Stimulated activated CD8-positive, alpha-beta memory T cell treated with anti-CD3 and anti-CD28 coated beads, Interleukin-4, amount 100 ng/mL, for 4 hours (primary cell): ENCODE measurements at places on chromosomes 7 and 10.

DNA sequence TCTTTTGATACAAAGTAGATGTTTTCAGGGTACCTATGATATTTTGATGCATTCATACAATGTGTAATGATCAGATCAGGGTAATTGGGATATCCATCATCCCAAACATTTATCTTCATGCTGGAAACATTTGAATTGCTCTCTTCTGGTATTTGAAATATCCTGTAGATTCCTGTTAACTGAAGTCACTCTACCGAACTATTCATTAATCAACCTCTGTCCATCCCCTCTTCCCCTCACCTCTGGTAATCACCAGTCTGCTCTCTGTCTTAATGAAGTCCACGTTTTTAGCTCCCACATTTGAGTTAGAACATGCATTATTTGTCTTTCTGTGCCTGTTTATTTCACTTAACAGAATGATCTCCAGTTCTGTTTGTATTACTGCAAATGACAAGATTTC, 11.3 kb downstream of the MTG1 start:
- no peak for DNase-seq

- DNase-seq = no peak
These were observed 751.8 kb upstream of the IGFBP3 start for GRCh38 chr7:46672861-46673260.

- no peak for DNase-seq
These were observed 2.3 kb upstream of the SH2B2 start for GRCh38 chr7:102284399-102284798.

DNA sequence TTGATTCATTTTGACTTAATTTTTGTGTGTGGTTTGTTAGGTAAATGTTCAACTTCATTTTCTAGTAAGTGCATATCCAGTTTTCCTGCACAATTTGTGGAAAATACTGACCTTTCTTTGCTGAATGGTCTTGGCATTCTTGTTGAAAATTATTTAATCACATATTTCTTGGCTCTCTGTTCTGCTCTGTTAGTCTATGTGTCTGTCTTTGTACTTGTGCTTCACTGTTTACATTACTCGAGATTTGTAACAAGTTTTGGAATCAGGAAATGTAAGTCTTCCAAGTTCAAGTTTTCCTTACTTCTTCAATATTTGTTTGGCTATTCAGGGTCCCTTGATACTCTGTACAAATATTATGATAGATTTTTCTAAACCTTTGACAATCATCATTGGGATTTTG, 838.2 kb upstream of the POM121L12 start:
- no peak for DNase-seq

DNA sequence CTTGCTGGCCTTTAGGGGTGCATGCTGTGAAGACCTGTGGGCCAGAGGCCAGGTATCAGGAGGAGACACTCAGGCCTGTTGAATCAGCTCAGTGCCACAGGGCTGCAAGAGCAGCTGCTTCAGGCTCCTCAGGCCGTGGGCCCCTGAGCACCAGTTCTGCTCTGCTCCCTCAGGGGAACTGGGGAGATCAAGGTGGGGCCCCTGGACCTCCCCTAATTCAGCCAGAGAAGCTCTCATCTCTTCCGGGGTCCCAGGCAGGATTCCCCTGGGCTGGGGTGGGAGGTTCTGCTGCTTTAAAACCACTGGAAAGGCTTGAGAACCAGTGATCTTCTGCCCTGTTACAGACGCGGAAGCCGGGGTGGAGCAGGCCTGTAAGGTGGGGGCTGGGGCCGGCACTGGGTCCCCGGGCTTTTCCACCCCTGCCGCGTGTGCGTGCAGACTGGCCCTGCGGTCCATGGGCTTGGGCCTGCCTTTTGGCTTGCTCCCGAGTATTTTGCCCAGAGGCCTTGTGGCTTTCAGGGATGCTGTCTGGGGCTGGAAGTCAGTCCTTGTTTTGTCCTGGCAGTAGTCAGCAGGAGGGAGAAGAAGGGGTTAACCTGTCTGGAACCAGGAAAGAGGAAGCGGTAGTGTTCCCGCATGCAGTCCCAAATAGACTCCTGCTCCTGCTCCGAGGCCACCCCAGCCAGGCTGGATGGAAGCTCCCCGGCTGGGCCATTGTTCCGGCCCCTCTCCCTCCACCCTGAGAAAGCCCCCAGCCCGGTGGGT, 74.3 kb downstream of the LHPP start:
- no peak for DNase-seq

DNA sequence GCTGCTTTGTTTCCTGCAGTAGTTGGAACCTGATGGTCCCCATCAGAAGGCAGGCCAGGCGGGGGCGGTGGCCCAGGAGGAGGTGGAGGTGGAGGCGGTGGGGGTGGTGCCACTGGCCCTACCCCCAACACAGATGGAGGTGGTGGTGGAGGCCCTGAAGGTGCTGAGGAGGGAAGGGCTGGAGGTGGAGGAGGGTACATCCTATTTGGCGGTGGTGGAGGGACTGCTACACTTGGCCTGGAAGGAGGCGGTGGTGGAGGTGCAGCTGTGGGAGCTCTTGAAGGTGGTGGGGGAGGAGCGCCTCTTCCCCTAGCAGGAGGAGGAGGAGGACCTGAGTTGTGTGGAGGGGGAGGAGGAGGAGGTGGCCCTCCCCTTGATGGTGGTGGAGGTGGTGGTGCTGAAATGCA, 36.8 kb downstream of the LMOD2 start:
- DNase-seq = no peak

DNA sequence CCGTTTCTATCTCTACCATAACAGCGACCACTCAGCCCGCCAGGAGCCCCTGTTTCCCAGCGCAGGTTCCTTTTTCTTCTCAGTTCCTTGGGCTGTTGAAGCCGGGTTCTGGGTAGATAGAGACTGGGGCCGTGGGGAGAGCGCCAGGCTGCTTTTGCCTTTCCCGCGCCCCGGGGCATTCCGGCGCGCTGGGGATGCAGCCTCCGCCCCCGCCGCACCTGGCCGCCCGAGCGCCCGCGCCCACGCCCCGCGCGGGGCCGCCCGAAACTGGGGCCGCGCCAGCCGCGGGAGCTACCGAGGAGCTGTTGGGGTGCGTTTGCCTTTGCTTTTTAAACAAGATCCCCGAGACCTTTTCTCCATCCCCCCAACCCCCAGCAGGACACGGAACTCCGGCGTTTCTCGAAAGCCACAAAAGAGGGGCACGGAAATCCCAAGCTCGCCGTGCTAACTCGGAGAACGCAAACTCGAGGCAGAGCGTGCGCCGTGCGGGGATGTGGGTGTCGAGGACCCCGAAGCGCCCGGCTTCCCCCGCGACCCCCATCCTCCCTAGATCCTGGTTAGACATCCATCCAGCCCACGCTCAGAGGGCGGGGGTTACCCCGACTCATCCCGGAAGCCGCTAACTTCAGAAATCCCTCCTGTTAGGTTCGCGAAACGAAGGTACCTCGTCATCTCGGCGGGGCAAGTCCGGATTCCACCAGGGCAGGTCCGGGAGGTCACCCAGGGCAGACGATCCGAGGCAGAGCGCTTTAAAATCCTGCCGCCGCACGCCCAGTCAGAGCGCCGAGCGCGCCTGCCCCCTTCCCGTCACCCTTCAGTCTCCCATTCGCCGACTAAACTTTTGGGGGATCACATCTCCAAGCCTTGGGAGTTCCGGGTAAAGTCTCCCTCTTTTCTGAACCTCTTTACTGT, 1.0 kb downstream of the GRM8 start:
- no peak for DNase-seq

GRCh38 chr7:149261829-149262617, at the start of gene ZNF783:
TSS of gene ZNF783 (plus strand) at chr7:149262196. CDS start at chr7:149262334, 138 bp downstream.
- DNase-seq = peak; percentile 62

GRCh38 chr7:77281780-77282478, 82.3 kb upstream of the FGL2 start:
- DNase-seq = no peak

- no peak for DNase-seq
These were observed 102.4 kb downstream of the LRRC4 start for GRCh38 chr7:127928852-127929251.

GRCh38 chr7:118858651-118859149, 634.2 kb downstream of the ANKRD7 start:
- no peak for DNase-seq

- no peak for DNase-seq
These were observed 421.5 kb upstream of the LRGUK start for GRCh38 chr7:133705596-133705995.

- no peak for DNase-seq
These were observed 167.8 kb upstream of the AUTS2 start for GRCh38 chr7:69430384-69431021.

- DNase-seq = peak; percentile 79
These were observed 9.2 kb downstream of the ITPRIP start for GRCh38 chr10:104328896-104329710.

DNA sequence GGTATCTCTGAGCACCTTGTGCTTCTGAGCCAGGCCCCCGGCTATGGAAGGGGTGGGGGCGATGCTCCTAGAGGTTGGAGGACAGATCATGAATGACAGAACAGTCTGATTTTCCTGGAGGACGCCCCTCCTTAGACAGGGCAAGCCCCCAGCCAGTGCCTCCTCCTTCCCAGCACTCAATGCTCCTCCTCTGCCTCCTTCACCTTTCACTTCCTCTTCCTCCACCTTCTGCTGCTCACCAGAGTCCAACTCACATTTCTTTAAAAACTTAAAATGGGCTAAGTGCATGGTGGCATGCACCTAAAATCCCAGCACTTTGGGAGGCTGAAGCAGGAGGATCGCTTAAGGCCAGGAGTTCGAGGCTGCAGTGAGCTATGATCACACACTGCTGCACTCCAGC, 71.1 kb upstream of the CUX1 start:
- no peak for DNase-seq

DNA sequence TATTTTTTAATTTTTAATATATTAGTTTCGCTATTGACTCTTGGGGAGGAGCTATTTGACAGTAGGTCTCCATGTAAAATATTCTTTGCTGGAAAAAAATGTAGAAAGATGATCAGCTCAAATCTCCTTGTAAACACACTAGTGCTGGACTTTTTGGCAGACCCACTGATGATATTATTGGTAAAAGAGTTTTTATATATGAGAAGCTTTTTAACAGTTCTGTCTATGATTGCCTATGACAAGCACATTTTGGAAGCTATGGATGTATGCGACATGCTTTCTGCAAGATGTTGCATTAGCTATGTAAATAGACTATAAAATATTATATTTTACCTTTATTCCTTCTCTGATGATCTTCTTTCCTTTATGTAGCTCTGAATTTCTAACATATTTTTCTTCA, 928.5 kb downstream of the DNAJB9 start:
- no peak for DNase-seq

GRCh38 chr7:98203261-98203963, 7.8 kb upstream of the BHLHA15 start:
- no peak for DNase-seq

GRCh38 chr10:130018265-130018664, 54.2 kb upstream of the EBF3 start:
- no peak for DNase-seq

- DNase-seq = no peak
These were observed 60.6 kb upstream of the LRRN3 start for GRCh38 chr7:111030336-111030735.

DNA sequence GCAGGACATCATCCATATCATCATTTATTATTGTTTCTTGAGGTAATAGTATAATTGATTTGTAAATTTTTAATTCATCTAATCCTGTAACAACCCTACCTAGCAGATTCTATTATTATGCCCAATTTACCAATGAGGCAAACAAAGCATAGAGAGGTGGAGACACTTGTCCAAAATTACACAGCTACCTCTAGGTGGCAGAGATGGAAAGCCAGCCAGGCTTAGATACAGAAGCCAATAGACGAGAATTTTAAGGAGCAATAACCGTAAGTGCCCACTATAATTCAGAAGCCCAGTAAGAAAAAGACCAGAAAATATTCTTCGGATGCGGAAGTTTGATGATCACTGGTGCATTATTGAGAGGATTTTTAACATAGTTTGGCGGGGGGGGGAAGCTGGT, 54.0 kb downstream of the ANK3 start:
- no peak for DNase-seq

GRCh38 chr10:95353123-95353522, 62.3 kb upstream of the PDLIM1 start:
- no peak for DNase-seq

- DNase-seq = no peak
These were observed 4.2 kb downstream of the ATP6V0E2 start for GRCh38 chr7:149877890-149878522.

DNA sequence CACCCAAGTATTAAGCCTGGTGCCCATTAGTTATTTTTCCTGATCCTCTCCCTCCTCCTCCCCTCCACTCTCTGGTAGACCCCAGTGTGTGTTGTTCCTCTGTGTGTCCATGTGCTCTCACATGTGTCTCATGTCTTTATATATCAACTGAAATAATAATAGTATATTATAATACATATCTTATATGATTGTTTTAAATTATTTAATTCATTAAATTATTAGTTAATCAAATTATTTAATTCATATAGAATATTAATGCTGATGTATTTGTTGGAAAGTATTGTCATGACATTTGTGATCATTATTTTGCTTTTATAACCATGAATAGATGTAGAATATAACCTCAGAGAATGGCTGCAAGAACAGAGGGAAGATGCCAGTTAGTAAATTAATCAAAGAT, 647.5 kb downstream of the SORCS3 start:
- DNase-seq = no peak

GRCh38 chr7:155594961-155595366, 48.6 kb upstream of the CNPY1 start:
- no peak for DNase-seq

GRCh38 chr10:116201011-116201410, 72.0 kb downstream of the GFRA1 start:
- DNase-seq = no peak

GRCh38 chr7:78690174-78690573, 763.3 kb downstream of the MAGI2 start:
- DNase-seq = no peak

DNA sequence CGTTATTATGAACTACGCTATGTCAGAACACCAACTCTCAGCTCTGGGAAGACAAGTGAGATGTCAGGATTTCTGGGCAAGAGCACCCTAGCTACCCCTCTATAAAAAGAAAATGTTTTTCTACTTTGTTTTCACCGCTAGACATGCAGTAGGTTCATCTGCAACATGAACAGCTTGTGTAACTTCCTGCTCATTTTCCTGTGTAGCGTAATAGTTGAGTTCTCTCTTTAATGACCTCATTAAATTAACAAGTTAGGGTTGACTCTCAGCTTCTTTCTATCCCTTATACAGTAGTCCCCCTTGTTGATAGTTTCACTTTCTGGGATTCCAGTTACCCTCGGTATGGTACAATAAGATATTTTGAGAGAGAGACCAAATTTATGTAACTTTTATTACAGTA, 329.4 kb upstream of the ZNF32 start:
- no peak for DNase-seq

- DNase-seq = no peak
These were observed 313.3 kb upstream of the AKR1E2 start for GRCh38 chr10:4512671-4513240.

- DNase-seq = no peak
These were observed 720.1 kb downstream of the TYW1 start for GRCh38 chr7:67716729-67717128.

GRCh38 chr7:33509206-33509605, 379.8 kb downstream of the BBS9 start:
- DNase-seq = no peak

- DNase-seq = no peak
These were observed 106.0 kb downstream of the COL26A1 start for GRCh38 chr7:101468546-101469275.

- no peak for DNase-seq
These were observed 45.3 kb downstream of the DOCK1 start for GRCh38 chr10:126950401-126951105.

- DNase-seq = no peak
These were observed 88.1 kb upstream of the CUX1 start for GRCh38 chr7:101729241-101729883.
